ENCODE measurements at places on chromosomes 6 and 20.

GRCh38 chr6:27213544-27214125 is 33.9 kb upstream of the PRSS16 start:
- no peak for DNase-seq

GRCh38 chr20:47008842-47009518 is 114.3 kb downstream of the EYA2 start:
- no peak for DNase-seq

- peak; percentile 8 for DNase-seq
These were observed 878 bp downstream of the HLA-C start for GRCh38 chr6:31270788-31271640.

- peak; percentile 32 for DNase-seq
These were observed 146.5 kb downstream of the ZDHHC14 start for GRCh38 chr6:157527471-157527907.

GRCh38 chr6:6626187-6626586 is 37.7 kb downstream of the LY86 start:
- peak; percentile 81 for DNase-seq

DNA sequence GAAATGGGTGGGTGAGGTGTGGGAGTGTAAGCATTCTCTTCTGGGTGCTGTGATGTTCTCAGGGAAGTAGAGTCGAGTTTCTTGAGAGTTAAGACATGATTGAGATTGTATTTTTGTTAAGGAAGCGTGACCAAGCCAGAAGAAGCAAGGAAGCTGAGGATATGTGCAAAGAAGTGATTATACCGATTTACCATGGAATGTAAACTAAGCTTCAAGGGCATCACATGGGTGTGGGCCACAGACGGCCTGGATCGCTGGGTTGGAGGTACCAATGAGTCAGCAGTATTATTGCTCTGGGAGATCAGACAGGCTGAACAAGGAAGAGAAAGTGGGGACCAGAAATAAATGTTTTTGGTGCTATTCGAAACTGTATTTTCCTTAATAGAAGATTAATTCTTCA is 184.1 kb upstream of the GMDS start:
- DNase-seq: no peak

DNA sequence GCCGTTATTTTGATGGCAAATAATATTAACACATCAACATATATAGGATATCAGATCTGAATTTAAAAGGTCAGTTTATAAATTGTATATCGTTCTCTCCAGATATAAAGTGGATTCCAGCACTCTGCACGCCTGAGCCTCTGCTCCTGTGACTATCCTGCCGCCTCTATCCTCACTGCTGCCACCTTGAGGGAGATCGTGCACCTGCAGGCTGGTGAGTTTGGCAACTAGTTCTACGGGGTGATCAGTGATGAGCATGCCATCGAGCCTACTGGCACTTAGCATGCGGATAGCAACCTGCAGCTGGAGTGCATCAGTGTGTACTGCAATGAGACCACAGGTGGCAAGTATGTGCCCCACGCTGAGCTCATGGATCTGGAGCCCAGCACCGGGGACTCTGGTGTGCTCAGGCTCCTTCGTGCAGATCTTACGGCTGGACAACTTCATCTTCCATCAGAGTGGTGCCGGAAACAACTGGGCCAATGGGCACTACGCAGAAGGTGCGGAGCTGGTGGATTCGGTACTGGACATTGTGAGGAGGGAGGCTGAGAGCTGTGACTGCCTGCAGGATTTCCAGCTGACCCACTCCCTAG is 84.9 kb downstream of the FBXO5 start:
- DNase-seq: peak; percentile 27

DNA sequence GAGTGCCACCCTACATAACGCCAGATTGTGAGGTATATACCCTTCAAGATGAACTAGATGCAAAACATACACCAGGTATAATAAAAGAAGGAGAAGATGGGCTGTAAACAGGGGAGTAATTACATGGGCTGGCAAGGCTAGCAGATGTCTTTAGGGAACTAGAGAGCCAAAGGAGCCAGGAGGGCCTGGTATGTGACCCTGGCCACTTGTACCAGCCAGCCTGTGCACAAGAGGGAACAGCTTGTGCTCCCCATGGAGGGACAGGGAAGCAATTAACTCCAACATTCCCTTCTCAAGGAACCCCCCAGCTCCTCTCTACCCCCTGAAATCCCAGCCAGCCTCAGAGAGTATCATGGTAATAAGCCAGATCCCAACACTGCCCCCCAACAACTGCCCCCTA is 139.9 kb downstream of the HIVEP2 start:
- DNase-seq: no peak

DNA sequence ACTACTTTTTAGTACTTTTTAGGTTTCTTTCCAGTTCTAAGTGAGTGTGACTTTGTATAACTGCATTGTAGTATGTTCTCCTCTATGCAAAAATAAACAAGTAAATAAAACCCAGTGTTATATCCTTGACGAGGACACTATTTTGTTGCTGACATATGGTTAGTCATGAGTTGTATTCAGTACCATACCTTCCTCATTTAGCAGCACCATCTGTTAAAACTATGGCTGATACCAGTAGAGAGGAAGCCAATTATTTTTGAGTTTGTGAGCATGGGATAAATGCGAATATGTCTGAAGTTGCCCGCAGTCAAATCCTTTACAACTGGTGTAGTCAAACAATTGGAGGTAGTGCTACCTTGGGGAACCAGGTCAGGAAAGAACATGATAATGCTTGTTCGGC is 74.1 kb downstream of the CDKAL1 start:
- DNase-seq: no peak

- peak; percentile 21 for DNase-seq
These were observed 48.4 kb upstream of the CDYL start for GRCh38 chr6:4727671-4728435.

- peak; percentile 44 for DNase-seq
These were observed 9.7 kb upstream of the QKI start for GRCh38 chr6:163404825-163405265.

Measured in umbilical cord (tissue), 2 donors.